ENCODE measurements at places on chromosomes 1 and 21.
A peak's percentile ranks its signal among the peaks of the same experiment; 100 is the strongest.

GRCh38 chr1:73914951-73915350 lies 283.0 kb downstream of the LRRIQ3 start:
- no peak for DNase-seq

DNA sequence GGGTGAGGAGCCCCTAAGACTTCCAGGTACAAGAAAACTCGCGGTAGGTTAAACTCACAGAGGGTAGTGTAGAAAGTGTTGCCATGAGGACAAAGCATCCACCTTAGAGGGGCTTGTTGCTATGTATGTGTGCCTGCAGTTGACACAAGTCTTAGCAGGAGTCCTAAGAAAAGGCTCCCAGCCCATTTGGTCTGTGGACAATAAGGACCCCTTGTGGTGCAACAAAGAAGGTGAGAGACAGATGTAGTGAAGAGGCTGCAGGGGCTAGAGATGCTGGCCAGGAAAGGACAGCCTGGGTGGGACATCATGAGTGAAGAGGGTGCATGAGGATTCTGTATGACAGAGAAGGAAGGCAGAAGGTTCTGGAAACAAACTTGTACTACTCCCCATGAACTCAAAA lies 36.3 kb upstream of the IL10 start:
- DNase-seq = peak; percentile 18

DNA sequence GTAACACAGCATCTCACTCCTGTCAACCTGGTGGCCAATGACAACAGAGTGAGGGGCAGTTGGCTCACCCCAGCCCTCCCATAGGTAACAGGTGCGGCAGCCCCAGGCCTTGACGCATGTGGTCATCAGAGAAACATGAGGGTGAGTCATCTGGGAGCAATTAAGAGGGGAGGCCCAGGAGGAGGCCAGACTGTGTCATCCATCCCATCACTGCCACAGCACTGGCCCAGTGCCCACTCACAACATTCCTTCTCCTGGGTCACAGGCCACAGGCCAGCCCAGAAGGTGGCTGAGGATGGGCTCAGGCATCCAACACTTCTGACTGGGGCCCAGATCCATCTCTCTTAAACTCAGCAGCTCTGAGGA lies 17.1 kb downstream of the TEX35 start:
- DNase-seq = no peak

GRCh38 chr1:71273334-71273733 lies 192.5 kb upstream of the ZRANB2 start:
- DNase-seq = no peak

DNA sequence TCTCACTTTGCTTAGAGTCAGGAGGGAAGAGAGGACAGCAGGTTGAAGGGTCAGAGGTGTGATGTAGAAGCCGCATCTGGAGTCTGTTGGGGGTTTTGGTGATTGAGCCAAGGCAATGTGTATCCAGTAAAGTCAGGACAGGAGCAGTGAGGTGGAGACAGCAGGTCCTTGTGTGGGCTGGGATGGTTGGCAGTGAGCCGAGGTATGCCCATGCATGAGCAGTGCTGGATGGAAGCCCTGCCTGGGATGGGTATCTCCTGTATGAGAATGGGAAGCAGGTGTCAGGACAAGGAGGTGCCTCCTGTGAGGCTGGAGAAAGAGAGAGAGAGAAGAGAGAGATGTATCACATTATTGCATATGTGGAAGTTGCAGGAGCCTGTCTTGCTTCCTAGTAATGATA lies 90.0 kb downstream of the OBSCN start:
- no peak for DNase-seq

DNA sequence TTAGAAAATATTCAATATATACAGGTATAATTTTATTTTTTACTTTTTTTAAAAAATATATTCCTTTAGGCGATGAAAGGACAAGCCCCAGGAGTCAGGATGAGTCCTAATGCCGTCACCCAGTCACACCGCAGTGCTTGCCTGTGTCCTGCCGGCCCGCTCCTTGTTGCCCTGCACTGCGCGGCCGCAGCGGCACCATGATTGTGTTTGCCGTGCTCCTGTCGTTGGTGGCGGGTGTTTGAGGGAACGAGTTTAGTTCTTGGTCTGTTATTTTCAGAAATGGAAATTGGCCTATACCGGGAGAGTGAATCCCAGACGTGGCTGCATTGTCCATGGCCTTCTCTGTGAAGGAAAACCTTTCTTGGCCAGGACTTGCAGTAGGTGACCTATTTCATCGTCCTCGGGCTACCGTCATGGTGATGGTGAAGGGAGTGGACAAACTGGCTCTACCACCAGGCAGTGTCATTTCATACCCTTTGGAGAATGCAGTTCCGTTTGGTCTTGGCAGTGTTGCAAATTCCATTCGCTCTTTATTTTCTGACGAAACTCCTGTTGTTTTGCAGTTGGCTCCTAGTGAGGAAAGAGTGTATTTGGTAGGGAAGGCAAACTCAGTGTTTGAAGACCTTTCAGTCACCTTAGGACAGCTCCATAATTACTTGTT lies 45.9 kb upstream of the CRB1 start:
- DNase-seq = no peak

- DNase-seq = no peak
Observed at GRCh38 chr1:28328228-28328648, 602 bp upstream of the MED18 start.

DNA sequence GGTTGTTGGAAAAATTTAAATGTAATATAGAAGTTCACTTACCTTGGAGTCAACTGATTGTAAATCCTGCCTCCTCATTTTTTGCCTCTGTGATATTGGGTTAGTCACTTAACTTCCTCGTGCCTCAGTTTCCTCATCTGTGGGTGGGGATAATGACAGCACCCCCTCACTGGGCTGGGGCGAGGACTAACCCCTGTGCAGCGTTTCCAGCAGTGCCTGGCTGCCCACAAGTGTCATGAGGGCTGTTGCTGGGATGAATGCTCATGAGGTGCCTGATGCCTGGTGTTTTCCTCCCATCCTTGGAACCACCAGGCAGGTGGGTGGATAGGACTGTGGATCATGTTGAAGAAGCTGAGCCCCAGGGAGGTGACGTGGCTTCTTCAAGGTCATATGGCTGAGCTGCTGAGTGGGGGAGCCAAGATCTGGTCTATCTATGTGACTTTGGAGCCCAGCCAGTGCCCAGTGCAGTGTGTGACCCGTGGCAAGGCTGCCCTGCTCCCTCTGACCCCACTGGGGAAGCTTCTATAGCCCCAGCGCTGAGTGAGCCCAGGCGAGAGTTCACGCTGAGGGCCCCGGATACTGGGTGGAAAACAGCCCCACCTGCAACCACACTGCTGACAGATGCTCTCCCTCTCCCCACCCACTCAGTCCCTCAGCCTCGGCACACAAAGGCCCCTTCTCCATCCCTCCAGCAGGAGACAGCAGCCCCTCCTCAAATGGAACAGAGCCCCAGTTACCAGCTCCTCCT lies 446.0 kb downstream of the PTPRU start:
- DNase-seq = peak; percentile 11

- no peak for DNase-seq
Observed at GRCh38 chr1:12580054-12580887, 37.7 kb downstream of the DHRS3 start.

DNA sequence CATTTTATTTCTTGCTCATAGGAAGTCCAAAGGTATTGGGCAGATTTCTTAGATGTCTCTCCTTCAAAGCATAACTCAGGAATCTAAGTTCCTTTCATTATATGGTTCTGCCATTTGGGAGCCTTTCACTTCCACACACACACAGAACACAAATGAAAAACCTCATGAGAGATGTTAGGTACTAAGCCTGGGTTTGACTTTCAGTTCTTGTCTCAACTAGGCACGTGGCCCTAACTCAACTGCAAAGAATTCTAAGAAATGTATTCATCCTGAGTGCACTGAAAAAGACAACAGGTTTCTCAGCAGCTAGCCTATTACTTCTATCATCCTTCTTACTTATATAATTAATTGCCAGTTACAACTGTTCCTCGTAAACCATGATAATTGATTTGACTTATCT lies 190.0 kb upstream of the SAMSN1 start:
- no peak for DNase-seq

DNA sequence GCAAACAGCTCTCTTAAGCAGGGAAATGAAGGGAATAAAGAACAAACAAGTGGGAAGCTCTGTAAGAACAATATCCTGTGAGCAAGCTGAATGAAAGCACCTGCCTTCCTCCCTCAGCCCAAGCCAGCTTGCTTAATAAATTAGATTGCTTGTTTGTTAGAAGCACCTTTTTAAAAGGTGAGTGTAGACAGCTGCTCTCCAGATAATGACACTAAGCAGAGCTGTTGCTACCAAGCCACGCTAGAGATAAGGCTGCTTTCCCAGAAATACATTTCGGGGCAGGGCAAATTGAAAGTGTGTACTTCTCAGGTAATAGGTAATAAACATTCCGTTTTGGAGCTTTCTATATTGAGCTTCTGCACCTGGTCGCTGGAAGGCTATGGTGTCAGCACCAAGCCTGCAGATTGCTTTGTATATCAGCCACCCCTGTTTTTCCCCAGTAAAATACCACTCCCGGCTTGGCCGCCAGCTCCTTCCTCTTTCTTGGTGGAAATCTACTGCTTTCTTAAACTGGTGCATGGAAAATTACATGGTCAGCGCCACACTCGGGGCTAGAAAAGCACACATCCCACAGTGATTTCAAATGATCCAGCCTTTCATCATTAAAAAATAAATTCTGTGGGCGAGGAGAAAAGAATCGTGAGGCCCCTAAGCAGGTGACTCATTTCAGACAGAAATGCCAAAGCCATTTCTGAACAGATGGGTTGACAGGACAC lies 151.3 kb downstream of the ETS2 start:
- no peak for DNase-seq

GRCh38 chr1:219900201-219900600 lies 28.2 kb downstream of the SLC30A10 start:
- DNase-seq = no peak

- no peak for DNase-seq
Observed at GRCh38 chr1:183699616-183700160, 46.6 kb upstream of the APOBEC4 start.

- DNase-seq = no peak
Observed at GRCh38 chr21:36188937-36189336, 32.3 kb downstream of the DOP1B start.

- no peak for DNase-seq
Observed at GRCh38 chr1:85317560-85317959, 41.1 kb upstream of the BCL10 start.

- no peak for DNase-seq
Observed at GRCh38 chr1:227880342-227880924, 65.0 kb downstream of the PRSS38 start.

- no peak for DNase-seq
Observed at GRCh38 chr1:85047472-85048295, 616 bp downstream of the MCOLN3 start.

- DNase-seq = no peak
Observed at GRCh38 chr1:145997718-145998023, 1.3 kb upstream of the TXNIP start.

- no peak for DNase-seq
Observed at GRCh38 chr1:15168479-15168878, 14.9 kb downstream of the TMEM51 start.

- peak; percentile 42 for DNase-seq
Observed at GRCh38 chr1:45393718-45394302, 53.6 kb upstream of the MUTYH start.

GRCh38 chr1:116311756-116312680 lies 61.0 kb upstream of the ATP1A1 start:
- no peak for DNase-seq

DNA sequence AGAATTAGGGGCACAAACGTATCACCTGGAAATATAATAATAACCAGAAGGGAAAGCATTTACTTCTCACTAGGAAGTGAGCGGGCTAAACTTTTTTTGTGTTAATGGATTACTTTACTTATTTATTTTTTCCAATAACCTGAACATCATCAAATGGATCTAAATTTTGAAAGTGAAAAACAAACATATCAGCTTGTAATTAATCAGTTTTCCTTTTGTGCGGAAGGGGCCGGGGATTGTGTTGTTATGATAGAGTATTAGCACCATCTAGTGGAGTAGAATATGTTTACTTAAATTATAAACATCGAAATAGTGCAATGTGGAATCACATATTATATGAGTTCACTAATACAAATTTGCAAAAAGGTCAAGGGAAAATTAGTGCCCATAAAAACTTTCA lies 9.0 kb downstream of the CFH start:
- no peak for DNase-seq

DNA sequence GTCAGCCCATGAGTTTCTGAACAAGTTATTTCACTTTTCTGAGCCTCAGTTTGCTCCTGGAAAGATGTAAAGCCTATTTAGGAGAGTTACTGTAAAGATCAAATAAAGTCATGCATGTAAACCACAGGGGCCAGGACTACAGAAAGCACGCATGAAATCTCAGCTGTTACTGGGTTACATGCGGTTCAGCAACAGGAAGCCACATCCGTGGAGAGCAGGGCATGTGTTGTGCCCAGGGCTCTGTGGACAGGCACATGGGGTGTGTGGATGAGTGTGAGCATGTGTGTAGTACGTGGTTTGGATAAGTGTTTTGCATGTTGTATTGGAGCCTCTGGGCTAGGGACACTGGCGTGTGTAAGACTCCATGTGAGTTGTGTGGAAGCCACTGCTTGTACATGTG lies 2.2 kb upstream of the EPHA2 start:
- DNase-seq = peak; percentile 59

DNA sequence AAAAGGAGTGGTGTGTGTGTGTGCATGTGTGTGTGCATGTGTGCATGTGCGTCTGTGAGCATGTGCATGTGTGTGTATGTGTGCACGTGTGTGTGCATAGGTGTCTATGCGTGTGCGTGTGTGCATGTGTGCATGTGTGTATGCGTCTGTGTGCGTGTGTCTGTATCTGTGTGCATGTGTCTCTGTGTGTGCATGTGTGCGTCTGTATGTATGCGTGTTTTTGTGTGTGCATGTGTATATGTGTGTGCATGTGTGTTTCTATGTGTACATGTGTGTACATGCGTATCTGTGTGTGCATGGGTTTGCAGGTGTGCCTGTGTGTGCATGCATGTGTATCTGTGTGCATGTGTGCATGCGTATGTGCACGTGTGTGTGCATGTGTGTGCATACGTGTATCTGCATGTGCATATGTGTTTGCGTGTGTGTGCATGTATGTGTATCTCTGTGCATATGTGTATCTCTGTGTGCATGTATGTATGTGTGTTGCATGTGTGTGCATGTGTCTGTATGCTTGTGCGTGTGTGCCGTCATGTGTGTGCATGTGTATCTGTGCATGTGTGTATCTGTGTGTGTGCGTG lies 77.9 kb downstream of the TCP10L start:
- DNase-seq = no peak

DNA sequence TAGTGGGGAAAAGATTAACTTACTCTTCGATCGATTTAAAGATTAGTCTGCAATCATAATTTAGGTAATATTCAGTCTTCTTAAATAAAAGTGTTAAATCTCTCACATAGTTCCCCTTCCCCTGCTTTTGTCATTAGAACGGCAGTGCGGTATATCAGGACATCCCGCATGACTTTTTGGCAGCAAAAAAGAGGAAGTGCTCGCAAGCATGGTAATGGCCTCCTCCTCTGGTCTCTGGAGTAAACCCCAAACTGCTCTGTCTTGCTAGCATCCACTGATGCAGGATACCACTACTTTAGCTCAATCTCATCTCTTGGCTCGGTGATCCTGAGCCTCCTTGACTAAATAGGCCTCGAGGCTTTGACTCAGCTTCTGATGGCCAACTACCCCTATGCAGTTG lies 78.7 kb upstream of the VAV3 start:
- DNase-seq = no peak

- no peak for DNase-seq
Observed at GRCh38 chr1:231252336-231252735, 11.3 kb downstream of the GNPAT start.

Data from CD8-positive, alpha-beta T cell (primary cell).